ENCODE measurements at places on chromosomes 2 and 18.

DNA sequence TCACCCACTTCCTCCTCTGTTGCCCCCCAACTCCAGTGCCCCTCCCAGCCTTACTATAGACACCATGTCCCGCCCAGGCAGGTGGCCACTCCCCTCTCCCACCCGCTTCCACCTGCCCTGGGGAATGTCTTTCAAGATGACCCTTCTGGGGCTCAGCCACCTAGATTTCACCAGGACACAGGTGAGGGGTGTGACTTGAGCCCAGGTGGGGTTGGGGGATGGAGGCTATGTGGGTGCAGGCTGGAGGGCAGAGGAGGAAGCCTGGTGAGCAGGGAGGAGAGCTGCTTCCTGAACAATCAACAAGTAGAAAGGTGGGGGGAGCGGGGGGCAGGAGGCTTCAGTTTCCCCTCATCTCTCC, 8.7 kb downstream of the ADRA2B start:
- no peak for DNase-seq

GRCh38 chr2:220513573-220514288, 886.3 kb downstream of the SLC4A3 start:
- no peak for DNase-seq

DNA sequence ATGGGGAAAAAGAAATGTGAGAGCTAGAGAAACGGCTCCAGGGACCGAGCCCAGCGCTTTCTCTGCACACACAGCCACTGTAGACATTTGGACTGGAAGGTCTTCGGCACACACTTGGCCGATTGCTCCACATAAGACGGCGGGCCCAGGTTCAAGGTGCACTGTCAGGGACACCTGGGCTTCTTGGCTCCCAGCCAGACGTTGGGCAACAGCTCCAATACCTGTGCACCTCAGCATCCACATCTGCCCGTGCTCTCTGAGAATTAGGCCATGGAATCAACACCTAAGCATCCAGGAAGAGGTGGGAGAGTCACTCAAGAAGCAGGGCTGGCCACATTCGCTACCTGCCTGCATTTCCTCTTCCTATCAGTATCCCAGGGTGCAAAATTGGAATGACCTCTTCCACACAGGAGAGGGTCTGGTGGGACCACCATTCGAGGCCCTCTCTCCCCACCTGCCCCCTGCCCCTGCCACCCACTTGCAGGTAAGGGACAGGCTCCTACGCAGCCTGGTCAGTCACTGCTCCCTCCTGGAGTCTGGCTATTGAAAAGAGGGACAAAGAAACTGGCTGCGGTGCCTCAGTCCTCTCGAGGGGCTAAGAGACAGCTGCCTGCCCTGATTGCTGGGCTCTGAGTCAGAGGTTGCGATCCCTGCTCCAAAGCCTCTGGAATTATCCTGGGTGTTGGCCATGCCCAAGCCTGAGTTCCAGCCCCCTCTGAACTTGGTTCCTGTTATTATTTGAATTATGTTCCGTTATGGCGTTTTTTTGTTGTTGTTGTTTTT, 40.1 kb upstream of the TAF1B start:
- DNase-seq, result no peak

DNA sequence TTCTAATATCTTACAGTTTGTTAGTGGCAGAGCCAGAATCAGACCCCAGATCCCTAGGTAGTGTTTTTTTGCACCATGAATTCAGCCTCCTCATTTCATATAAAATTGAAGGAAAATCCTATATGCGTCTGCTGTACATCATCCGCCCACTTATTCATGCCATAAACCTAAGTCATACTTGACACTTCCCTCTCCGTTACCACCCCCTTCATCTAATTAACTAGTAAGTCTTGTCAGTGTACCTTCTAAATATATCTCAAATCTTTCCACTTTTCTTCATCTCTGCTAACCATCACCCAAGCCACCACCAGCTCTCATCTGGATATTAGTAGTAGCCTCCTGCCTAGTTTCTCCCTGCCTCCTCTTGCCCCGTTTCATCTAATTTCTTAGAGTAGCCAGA, 248.7 kb upstream of the SIX3 start:
- DNase-seq, result no peak

DNA sequence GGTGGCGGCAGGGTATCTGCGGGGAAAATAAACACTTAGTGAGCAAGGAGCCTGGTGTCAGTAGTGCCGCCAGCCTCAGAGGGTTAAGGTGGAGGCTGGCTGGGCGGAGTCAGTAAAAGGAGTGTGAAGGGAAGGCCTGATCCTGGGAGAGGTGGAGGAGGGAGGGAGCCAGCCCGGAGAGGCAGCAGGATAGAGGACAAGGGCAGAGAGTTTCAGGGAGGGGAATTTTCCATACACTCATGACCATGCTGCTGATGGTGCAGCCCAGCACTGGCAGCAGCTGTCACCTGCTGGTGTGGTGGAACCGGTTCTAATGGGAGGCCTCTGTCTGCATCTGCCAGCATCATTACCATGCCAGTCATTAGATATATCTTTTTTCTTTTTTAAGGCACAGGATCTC, 2.0 kb upstream of the TEX44 start:
- no peak for DNase-seq

DNA sequence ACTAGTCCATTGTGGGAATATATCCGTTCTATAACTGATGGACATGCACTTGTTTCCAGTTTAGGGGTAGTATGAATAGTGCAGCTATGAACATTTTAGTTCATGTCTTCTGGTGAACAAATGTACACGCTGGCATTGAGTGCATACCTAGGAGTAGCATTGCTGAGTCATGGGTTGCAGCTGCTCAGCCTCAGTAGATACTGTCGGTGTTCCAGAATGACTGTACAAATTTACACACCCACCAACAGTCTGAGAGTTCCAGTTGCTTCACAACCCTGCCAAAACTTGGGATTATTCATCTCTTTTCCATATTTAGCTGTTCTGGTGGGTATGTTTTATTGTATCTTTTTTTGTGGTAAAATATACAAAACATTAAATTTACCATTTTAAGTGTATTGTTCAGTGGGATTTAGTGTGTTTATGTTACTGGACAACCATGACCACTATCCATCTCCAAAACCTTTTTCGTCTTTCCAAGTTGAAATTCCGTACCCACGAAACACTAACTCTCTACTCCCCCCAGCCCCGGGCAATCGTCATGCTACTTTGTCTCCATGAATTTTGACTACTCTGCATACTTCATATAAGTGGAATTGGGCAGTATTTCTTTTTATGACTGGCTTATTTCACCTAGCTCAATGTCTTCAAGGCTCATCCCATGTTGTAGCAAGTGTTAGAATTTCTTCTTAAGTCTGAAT, 281.0 kb downstream of the PRKCE start:
- peak; percentile 13 for DNase-seq

DNA sequence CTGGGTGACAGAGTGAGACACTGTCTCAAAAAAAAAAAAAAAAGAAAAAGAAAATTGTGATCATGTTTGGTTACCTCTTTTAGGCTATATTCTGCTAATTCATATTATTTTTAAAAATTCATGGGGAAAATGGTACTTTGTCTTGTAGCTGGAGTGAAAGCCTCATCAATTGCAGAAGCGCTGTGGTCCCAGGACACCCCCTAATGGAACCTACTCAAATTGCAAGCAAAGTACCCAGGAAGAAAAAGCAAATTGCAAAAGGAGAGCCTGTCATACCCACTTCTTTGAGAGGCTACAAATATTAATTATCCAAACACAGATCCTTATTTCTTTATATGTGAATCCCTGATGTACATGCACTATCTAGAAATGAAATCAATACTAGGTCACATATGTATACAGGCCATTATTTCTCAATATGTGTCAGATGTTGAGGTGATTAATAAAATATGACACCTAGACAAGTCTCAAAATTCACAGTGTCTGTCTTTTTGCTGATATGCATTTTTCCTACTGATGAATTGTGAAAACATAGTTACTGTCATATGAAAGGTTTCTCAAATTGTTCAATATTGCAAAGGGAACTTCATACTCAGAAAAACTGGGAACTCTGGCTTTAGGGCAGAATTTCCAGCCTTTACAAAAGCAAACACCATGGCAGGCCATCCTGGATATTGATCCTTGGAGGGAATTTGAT, 12.6 kb downstream of the CRACDL start:
- no peak for DNase-seq

DNA sequence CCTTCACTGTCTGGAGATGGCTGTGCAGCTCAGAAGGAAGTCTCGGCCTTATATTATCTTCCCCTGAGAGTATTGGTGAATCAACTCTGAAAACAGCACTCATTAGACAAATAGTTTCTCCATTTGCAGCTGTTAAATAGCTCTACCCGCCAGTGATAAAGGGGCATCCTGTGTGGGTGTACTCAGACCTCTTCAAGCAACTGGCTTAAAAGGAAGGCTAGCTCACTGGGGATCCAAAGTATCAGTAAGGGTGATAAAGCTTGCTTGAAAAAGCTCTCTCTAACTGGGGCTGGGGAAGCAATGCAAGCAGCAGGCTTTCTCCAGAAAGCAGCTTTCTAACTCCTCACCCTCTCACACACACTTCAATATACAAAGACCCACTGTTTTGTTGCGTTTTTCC, 64.9 kb upstream of the PSMD14 start:
- no peak for DNase-seq

DNA sequence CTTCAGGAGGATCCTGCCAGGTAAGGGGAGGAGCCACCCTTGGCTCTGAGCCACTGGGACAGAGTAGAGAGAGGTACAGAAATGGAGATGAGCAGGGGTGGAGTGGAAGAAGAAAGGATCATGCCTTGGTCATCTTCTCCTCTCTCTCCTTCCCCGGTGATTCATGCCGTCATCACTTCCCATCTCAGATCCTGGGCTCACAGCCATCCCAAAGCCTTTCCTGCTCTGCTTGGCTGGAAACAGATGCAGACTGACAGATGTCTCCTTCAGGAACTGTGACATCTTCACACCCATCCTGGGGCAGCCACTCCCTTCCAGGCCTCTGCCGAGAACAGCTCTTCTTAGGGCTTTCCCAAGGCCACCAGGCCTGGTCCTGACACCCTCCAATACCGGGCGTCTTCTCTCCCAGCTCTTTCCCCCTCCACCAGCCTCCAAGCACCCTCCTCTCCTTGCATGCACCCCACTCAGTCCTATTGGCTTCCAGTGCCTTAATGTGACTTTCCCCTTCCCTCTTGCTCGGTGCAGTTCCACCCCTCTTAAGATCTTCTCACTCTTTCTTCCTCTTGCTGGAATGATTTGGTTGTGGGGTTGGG, 58.3 kb upstream of the TNP1 start:
- no peak for DNase-seq

- no peak for DNase-seq
These were observed 5.6 kb downstream of the MERTK start for GRCh38 chr2:111903930-111904439.

DNA sequence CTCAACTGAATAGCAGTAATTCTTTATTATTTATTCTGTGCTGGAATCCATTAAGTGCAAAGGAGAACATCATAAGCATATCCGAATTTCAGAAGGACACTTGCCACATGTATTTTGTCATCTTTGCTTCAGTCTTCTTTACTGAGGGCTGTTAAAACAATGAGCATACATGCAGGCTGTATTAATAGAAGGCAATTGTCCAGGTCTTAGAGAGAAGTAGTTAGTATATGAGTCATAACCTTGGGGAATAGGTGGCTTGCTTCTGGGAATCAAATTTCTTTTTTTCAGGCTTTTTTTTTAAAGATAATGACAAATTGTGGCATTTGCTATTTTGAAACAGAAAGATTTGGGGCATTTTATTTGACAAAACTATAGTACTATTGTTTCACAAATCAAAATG, 773.5 kb downstream of the CNTNAP5 start:
- DNase-seq, result no peak

- DNase-seq, result no peak
These were observed 26.9 kb downstream of the RMC1 start for GRCh38 chr18:23530195-23530594.

GRCh38 chr2:117825437-117825836, 10.9 kb downstream of the DDX18 start:
- no peak for DNase-seq

- DNase-seq, result no peak
These were observed 73.5 kb downstream of the VAPA start for GRCh38 chr18:9987345-9987744.

DNA sequence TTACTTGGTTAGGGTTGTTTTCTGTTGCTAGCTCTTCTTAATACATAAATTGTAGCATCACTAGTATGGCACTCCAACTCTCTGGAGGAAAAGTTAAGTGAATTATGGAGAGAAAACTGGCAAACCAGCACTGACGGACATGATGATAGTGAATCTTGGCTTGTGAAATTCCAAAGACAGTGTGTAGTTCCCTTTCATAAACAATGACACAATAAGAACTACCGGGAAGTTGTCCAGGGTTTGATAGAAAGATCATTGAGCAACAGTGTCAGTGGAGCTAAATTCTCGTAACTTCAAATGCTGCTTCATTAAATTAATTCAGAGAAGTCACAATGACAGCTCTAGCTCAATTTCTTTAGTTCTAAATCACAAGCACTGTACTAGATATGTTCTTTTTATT, 66.5 kb downstream of the RIT2 start:
- DNase-seq, result no peak

- no peak for DNase-seq
These were observed 42.6 kb upstream of the HPCAL1 start for GRCh38 chr2:10260130-10260529.

DNA sequence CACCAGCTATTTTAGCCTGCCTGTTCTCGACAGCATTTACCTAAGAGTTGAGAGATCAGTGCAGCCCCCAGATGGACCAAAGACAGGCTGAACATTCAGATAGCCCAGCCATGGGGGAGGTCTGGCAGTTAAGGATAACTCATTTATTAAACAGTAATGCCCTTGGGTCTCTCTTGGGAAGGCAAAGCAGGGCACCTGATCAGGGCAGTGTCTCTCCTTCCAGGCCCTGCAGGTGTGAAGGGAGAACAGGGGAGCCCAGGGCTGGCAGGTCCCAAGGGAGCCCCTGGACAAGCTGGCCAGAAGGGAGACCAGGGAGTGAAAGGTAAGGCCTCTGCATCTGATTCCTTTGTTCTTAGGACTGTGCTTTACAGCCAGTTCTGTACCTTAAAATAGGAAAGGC, 49.6 kb downstream of the MARCO start:
- no peak for DNase-seq

- no peak for DNase-seq
These were observed 4.6 kb upstream of the DSG4 start for GRCh38 chr18:31371989-31372388.

DNA sequence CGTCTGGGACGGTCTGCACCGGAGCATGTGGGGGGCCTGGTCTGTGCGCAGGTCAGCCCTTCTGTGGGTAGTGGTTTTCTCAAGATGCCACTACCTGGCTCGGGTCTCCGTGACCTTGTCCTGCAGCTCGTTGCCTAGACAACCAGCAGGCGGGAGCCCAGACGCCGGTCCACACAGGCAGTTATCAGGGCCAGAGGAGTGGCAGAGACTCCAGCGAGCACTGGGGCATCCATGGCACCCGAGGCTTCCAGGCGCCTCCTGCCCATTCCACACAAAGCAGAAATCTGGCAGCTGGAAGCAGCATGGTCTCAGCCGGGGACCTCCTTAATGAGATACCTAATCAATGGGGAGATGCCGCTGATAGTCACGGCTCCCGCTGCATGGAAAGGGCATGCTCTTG, 156.1 kb downstream of the FAM210A start:
- DNase-seq, result no peak

- no peak for DNase-seq
These were observed 1.1 kb downstream of the NIFK start for GRCh38 chr2:121735518-121736074.

GRCh38 chr2:216350214-216350791, 22.0 kb downstream of the MARCHF4 start:
- no peak for DNase-seq

- no peak for DNase-seq
These were observed 41.5 kb downstream of the BIN1 start for GRCh38 chr2:127065299-127065939.

GRCh38 chr2:107711941-107712340, 114.8 kb upstream of the RGPD4 start:
- DNase-seq, result no peak

GRCh38 chr2:95038635-95039298, 13.3 kb downstream of the MAL start:
- DNase-seq, result no peak
